Endothelial cell (in vitro differentiated cells): ENCODE measurements at places on chromosomes 6 and 20. TPM values are rescaled to one million over a fixed set of nuclear protein-coding genes. Genes with fewer than 3 reads are reported as not detected.

GRCh38 chr6:159892053-159892452 is 1.3 kb downstream of the MAS1 start:
- DNase-seq, result no peak

The ADGB gene
- not detected for total RNA-seq

The CTSA gene
- total RNA-seq, result 62.7 TPM

DNA sequence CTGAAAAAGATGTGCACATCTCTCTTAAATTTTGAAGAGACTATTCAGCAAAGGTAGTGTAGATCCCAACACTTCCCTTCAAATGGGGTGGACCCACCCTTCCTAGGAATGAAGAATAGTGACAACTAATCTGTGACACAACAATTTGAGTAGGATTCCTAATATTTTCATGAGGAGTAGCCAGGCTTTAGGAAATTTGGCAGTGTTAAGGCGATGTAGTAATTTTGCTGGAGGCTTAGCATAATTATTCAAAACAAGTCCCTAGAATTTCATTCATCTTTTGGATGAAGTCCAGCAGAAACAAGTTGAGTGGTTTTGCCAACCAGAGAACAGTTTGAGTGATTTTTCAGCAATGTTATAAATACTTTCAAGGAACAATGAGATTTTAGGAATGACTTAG is 52.4 kb downstream of the ELOVL4 start:
- DNase-seq, result no peak

- no peak for DNase-seq
These were observed 301.8 kb downstream of the TBC1D7 start for GRCh38 chr6:13026557-13026956.

The MCHR2 gene
- total RNA-seq, result not detected

GRCh38 chr6:91865889-91866288 is 1279.0 kb upstream of the MAP3K7 start:
- no peak for DNase-seq

The TCP11 gene
- 0.18 TPM for total RNA-seq

- DNase-seq, result no peak
These were observed 170.4 kb downstream of the PHF3 start for GRCh38 chr6:63805808-63806572.

DNA sequence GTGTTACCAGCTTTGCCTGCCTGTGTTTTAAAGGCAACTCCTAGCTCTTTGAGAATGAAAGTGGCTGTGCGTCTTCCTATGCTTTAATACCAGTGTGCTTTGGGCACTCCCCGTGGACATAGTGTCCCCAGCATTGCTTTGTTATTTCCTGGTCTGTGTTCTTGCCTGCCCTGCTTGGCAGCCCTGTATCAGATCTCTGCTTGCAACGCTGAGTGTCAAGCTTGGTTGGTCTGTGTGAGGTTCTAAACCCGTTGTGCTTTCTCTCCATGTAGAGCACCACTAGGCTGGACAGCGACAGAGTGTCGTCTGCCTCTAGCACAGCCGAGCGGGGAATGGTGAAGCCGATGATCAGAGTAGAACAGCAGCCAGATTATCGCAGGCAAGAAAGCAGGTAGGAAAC is 80.2 kb downstream of the AFDN start:
- DNase-seq, result no peak

DNA sequence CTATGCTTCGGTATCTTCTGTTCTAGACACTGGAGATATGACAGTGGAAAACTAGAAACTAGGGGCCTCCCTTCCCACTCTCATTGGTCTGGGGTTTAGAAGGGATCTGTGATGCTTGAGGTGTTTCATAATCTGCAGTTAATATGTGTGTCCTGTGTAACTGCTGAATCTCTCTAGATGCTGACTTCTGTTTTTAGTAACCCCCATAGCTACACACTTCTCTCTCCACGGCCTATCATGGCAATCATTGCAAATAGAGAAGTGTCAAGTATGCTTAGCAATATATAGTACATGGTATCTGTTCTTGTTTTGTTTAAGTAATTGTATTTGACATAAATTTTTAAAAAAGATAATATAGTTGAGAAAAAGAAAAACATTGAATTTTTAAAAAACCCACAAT is 394.6 kb upstream of the MMS22L start:
- DNase-seq, result no peak

DNA sequence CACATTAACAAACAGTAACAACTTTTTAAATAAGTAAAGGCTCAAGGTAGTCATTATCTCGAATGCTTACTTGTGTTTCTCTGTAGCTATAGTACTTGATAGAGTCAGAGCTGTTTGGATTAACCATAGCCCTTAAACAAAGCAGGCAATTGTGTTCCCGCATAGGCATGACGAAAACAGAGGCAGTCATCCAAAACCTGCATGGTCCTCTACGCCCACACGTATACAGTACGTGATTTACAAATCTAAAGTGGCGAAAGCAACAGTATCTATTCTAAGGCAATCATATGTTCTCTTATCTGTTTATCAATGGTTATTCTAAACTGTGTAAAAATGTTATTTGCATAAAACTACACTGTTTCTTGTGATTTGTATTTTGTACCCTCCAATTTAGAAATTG is 31.8 kb downstream of the HFE start:
- no peak for DNase-seq

DNA sequence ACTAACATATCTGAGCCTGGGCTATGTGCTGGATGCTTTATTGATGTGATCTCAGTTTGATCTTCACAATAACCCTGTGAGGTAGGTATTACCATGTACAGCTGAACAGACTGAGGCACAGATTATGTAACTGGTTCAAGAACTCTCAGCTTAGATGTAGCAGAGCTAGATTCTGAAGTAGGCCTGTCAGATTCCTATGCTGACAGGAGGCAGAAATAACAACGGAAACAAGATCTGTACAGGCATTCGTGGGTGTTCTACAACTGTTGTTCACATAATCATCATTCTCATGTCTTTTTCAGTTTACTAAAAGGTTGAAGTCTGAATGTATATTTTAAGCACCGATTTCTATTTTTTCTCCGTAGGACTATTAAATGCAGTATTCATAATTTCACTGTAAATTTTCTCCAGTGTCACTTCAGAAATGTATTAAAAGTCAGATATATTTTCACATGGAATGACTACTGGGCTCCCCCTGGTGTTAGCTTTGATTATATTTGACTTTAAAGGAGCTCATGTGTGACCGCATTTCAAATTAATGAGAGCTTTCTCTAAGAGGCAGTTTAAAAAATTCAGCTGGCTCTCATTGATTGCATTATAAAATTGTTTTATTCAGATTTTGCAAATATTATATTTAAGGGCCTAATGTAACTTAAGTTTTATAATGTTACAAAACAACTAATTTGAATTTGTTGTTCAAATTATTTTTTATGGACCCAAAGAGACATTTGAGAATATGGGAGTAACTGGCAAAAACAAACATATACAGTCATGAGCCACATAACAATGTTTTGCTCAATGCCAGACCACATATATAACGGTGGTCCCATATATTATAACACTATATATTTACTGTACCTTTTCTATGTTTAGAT is 36.4 kb upstream of the SLC17A4 start:
- DNase-seq, result peak; percentile 17

DNA sequence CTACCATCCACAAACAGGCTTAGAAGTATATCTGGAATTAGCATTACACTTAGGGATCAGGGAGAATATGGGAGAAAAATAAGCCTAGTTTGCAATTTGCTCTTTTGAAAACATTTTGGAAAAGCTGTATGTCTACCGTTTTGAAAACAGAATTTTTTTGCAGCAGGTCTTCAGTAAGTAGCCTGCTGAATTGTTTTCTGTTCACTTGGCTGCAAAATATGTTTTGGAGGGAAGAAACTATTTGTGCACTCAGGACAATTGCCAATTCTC is 39.6 kb downstream of the ILRUN start:
- no peak for DNase-seq

The KCNS1 gene
- total RNA-seq, result 0.10 TPM

GRCh38 chr6:135941275-135942025 is 89.9 kb downstream of the PDE7B start:
- no peak for DNase-seq

DNA sequence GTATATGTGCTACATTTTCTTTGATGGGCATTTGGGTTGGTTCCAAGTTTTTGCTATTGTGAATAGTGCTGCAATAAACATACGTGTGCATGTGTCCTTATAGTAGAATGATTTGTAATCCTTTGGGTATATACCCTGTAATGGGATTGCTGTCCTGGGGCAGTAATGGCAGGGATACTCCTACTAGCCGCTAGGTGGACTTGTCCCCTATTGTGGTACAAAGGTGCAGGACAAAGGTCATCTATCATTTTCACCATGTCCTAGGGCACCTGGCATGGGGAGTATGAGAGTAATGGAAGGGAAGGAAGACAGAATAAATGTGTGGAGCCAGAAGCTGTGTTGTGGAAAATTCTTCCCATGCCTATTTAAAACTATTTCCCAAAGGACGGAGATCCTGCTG is 174.6 kb downstream of the CLIC5 start:
- no peak for DNase-seq

GRCh38 chr20:60050193-60050947 is 92.1 kb downstream of the CDH26 start:
- no peak for DNase-seq

GRCh38 chr20:10795286-10796026 is 121.7 kb upstream of the JAG1 start:
- DNase-seq, result no peak

DNA sequence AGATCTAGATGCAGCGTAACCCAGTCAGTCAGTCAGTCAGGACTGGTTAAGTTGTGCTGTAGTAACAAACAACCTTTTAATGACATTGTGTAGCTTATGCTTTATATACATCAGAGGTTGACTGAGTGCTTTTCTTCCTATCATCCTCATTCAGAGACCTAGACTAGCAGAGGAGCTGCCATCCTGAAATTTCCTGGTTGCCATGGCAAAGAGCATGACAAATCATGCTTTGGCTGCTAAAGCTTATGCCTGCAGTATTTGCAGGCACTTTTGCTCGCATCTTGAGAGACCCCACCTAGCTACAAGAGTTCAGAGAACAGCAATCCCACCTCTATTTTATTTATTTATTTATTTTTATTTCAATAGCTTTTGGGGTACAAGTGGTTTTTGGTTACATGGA is 244.0 kb downstream of the BTBD3 start:
- no peak for DNase-seq

The RNF182 gene
- total RNA-seq, result 2.7 TPM

DNA sequence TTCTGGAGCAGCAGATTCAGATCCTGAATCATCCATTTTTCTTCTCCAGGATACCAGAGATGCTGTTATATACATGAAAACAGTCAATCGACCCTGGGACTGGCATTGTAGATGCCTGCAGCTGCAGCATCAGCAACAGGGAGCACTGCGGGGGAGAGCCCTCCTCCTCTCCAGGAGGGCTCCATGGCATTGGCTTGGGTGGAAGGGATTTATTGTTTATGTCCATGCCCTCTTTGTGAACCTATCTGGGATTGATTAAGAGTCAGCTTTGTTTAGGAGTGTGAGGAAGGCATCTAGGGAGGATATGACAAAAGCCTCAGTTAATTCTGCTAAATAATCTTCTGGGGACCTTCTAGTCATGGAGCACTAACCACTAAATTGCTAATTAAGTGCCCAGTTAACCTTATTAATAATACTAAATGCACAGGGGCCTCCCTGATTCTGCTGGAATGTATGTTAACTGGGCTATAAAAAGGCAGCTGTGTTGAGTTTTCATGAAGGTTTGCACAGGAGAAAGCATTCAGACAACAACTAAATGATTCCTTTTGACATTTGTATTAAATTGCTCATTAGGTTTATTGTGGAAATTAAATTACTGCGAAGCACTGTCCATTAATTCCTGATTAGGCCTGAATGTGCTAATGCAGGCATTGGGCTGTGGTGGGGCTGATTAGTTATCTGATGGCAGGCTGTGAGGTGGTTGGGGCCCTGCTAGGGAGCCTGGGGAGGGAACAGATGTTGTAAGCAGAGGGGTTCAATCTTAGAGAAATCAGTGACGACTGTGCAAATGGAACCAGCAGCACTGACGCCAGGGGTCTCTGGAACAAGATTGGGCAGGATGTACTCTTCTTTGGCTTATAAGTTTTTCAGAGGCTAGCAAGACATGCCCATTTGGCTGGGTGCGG is 57.6 kb downstream of the IMPG1 start:
- no peak for DNase-seq

The SLC22A1 gene
- 2.7 TPM for total RNA-seq

DNA sequence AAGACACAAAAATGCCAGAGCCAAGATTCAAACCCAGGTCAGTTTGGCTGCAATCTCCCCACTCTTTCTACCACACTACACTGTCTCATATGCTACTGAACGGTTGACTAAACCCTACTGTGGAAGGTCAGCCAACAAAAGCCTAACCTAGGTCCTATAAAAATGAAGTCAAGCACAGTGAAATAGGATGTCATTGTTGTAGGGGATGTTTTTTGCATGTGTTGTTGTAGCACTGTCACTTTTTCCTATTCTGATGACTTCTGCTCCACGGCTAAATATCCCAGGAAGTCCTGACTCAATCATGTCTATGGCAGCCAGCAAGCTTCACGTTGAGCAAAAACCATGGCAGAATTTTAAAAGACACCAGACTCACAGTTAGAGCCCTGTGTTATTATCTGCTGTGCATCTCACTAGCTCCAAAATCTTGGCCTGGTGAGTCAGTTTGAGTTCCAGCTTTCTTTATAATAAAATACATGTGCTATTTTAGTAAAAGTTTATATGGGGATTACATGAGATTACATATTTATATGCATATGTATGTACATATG is 322.1 kb upstream of the NT5E start:
- DNase-seq, result no peak

DNA sequence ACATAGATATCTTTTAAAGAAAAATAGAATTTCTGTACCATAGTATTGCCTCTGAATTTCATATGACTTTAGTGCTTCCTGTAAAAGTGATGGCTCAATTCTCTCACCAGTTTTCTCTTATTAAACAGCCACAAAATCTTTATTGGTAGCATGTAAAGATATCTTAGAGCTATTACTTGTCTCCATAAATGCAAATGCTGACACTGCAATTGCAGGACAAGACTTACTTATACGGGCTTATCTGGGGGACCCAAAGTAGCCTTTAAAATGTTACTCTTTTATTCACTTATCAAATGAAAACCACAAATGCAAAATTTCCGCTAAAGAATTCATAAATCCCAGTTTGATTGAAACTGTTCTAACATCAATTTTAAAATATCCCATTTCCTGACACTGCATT is 287.1 kb upstream of the SPTLC3 start:
- DNase-seq, result no peak

The LBP gene
- total RNA-seq, result 1.2 TPM

DNA sequence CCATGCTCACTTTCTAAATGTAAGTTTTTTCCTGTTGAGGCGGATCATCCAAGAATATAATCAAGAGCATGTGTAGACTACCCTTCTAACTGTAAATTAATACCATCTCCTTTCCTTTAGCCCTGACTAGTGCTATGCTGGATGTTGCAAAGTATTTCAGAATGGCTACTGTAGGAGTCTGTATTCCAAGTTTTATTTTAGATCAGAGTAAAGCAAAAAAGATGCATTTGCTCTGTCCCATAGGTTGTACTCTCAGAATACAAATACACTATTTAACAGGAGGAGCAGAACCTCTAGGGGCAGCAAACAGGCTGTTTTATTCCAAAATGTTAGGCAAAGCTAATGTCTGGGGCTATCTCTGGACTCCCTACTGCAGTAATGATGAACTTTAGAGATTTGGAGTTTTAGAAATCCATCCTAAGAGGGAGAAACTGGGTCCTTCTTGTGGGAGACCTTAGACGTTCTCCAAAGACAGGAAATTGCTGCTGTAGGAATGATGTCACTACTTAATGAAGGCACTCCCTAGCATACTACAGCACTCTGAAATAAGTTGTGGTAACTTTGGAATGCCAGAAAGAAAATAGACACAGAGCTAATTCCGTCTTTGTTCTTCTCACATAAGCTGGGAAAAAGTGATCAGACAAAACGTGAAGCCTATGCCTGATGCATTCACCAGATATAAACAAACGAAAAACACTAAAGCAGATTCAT is 392.4 kb upstream of the HS3ST5 start:
- no peak for DNase-seq
